ENCODE measurements at places on chromosomes 1 and 21. TPM values are rescaled to one million over a fixed set of nuclear protein-coding genes. Genes with fewer than 3 reads are reported as not detected.

Gene AGPAT3
- 80.3 TPM for total RNA-seq

Gene EPHB2
- not detected for total RNA-seq

Gene MIB2
- 42.8 TPM for total RNA-seq

Gene SMIM1
- total RNA-seq = not detected

Gene SLC9C2
- total RNA-seq = not detected

Gene MYBPH
- not detected for total RNA-seq

Gene ZNF683
- 0.17 TPM for total RNA-seq

Gene TSPAN2
- total RNA-seq = 2.4 TPM

Gene VPS45
- total RNA-seq = 34.1 TPM

Gene DENND2C
- 0.15 TPM for total RNA-seq

Gene NFIA
- total RNA-seq = 0.97 TPM

Gene PDPN
- not detected for total RNA-seq

Measured in activated CD4-positive, alpha-beta T cell treated with anti-CD3 and anti-CD28 coated beads, Interleukin-2, amount 10 ng/mL, durations not matched to agents 7 days and 5 days (primary cell).